ENCODE measurements at places on chromosomes 2 and 18. TPM values are rescaled to one million over a fixed set of nuclear protein-coding genes. Genes with fewer than 3 reads are reported as not detected.

DNA sequence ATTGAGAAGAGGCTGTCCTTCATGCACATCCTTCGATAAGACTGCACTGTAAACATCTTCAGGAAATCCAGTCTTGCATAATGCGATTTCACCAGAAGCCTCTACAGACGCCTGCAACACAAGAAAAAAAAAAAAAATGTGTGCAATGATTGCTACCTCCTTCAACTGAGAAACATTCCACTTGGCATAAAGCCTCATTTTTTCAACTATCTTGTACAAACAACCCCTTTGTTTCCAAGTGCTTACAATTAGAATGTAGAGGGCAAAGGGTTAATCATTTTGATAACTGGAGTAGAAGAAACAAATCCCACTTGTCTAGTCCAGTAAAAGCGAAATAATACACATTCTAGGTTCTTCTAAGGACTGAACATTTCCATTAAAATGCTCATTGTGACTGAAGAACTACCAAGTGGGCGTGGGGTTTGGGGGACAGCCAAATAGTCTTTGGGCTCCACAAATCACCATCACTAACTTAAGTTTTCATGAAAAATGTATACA, 29.2 kb downstream of the CDH2 start:
- DNase-seq = no peak

GRCh38 chr2:42788882-42789281, 3.5 kb downstream of the HAAO start:
- DNase-seq = no peak

- DNase-seq = no peak
These were observed 88.5 kb upstream of the COL5A2 start for GRCh38 chr2:189267925-189268579.

DNA sequence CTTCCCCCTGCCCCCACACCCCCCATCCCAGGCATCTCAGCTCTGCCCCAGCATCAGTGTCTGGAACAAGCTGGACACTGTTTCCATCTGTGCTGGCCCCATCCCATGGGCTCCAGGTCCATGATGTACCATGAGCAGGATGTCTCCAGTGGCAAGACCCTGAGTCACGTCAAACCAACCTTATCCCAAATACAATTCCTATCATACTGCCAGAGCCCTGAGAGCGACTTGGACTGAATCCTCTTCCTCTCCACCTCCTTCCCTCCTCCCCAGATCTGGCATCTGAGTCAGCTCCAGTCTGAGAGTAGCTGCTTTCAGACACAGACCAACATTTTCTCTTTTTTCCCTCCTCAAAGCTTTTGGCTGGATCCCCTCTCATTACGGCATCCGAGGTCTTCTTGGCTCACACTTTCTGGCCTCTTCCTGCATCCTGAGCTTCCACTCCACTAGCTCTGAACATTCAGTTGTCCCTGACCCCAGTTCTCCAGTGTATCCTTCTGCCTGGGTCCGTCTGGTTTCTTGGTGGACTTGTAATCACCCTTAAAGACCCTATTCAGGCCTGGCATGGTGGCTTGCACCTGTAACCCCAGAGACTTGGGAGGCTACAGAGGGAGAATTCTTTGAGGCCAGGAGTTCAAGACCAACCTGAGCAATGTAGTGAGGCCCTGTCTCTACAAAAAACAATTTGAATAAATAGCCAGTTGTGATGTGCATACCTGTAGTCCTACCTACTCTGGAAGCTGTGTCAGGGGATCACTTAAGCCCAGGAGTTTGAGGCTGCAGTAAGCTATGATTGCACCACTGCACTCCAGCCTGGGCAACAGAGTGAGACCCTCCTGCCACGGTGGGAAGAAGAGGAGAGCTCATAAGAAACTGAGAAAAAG, 68.3 kb downstream of the ACKR3 start:
- peak; percentile 75 for DNase-seq

DNA sequence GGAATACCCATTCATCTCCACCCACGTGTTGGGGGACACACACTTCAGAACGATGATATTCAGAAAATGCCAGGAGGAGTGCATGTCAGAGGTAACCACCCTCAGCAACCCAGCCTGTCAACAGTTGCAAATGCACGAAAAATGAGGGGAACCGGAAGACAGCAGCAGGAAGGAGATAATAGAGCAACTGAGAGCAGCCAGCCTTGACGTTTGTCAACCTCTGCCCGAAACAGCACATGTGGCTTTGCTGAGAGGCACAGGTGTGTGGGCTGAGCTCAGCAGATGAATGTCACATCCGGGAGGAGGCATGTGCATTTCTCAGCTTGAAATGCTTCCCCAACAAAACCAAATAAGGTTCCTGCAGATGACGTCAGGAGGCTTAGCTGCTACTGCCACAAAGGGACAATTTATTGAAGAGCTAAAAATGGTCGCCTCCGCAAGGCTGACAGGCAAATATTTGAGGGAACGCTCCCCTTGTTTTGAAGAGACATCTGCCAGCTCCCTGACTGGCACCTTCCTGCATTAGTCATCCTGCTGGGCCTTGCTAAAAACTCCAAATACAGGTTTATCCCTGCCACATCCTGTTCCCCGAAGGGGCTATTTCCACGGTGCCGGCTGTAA, 419.0 kb downstream of the NBAS start:
- no peak for DNase-seq

- DNase-seq = no peak
These were observed 208.1 kb downstream of the IKZF2 start for GRCh38 chr2:212943351-212943750.

- no peak for DNase-seq
These were observed 32.4 kb downstream of the NDUFAF7 start for GRCh38 chr2:37263839-37264238.

GRCh38 chr2:99809259-99809900, 319.6 kb upstream of the REV1 start:
- DNase-seq = no peak

GRCh38 chr2:238942726-238943300, 94.9 kb downstream of the TWIST2 start:
- DNase-seq = peak; percentile 39

DNA sequence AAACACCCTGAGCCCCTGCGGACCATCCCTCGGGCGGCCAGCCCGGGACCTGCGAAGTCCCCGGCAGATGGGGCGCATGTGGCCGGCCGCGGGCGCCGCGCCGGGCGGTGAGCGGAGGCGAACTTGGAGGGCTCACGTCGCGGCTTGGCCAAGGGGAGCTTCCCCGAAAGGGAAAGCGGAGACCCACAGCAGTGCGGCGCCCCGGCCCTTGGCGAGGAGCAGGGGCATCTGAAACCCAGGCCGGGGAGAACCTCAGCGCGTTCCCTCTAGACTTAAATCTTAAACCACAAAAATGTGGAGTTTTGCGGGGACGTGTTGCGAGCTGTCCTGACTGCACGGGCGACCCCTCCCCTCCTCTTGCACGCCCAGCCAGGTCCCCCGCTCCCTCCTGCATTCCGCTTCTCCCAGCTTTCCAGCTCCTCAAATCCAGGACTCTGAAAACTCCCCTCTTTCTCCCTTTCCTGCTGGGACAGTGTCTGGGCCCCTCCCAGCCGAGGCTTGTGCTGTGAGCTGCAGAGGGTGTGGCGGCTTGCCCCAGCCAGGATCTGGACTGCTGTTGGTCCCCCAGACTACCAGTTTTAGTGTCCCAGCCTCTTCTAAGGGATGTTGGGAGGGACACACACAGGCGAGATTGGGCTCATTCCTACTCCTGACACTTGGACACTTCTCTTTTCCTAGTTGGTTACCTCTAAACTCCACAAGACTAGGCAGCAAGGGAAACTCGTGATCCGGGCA, 1.3 kb downstream of the FMNL2 start:
- no peak for DNase-seq

DNA sequence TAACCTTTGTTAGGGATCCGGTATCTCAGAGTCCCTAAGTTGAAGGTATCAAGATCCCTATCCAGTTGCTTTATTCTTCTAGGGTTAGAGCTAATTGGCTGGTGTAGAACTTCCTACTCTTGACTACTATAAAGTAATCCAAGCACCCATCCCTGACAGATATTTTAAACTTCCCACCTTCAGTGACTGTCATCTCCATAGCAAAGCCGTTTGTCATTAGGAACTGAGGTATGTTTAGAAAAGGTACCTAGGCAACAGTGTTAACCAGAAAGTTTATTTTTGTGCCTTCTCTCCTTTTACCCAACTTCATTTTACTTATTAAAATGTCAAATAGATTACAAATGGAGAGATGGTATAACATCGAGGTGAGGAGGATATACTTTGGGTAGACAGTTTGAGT, 4.5 kb downstream of the FAM117B start:
- no peak for DNase-seq

DNA sequence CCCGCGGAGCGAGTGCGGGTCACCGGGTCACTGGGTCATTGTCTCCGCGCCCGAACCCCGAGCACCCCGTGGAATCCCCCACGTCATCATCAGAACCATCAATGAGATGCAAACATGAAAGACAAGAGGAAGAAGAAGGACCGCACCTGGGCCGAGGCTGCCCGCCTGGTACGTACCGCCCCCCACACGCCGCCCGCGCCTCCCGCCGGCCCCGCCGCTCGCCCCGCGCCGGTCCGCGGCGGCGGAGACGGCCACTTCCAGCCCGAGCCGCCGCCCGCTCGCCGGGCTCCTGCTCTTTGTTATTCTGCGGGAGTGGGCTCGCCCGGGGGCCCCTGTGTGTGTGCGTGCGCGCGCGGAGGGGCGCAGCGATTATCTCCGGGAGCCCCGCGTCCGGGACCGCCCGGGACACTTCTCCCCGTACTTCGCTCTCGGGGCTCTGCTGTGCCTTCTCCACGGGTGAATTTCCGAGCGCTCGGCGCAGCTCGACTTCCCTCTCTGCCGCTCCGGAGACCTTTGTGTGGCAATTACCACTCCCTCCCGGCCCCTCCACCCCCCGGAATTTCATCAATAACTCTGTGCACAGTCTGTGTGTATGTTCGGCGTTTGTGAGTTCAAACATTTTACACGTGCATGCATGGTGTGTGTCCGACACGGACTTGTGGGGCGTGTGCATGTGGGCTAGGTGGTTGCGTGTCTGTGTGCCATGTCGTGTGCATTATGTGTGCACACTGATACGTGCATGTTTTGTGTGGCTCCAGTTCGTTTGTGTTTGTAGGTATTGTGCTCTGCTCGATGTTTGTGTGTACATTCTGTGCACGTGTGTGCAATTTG, 714 bp downstream of the ASXL3 start:
- no peak for DNase-seq

DNA sequence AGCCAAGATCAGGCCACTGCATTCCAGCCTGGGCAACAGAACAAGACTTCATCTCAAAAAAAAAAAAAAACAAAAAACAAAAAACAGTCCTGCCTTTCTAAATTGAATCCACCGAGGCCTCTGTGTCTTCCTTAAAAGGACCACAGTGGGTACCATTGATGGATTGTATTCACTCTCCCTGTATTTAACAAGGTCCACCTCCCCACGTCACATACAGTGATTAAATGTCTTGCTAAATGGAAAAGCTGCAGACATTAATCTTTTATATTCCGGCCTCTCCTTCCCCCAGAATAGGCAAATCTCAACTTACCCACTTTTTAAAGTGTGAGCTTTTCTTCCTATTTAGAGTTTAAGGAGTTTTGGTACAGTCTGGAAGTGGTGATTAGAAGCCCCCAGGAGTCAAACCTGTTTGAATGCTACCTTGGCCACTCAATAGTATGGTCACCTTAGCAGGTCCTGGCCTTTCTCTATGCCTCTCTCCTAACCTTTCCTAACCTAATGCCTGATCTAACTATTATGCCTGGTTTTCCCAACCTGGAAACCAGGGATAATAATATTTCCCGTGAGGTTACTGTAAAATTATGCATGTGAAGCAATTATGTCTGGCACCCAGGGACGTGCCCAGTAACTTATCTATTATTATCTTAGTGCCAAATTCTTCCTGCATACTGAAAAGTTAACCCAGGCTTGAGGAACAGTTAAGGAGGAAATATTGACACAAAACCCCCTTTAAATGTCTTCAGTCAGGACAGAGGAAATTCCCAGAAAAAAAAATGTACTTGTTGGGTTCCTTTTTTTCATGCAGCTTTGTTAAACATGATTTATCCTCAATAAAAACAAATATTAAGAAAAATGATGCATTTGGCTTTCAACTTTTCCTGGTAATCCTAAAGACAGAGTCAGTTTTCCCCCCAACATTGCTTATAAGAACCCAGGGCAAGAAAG, 3.1 kb downstream of the NFE2L2 start:
- DNase-seq = no peak

DNA sequence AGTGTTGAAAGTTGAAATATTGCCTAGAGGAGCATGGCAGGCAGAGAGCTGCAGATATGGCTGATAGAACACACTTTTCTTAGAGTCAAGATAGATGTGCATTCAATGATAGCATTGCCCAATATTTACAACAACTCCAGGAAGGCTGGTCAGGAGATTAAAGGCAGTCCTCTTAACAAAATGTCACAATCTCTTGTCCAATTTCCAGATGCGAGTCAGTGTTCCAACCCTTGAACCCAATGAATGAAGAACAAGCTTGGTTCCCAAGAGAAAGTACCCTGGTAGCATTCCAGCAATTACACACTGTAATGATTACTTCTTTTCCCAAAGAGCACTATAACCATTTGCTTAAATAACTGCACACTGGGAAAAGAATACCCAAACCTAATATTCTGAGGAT, 839.4 kb upstream of the VRK2 start:
- DNase-seq = no peak

- DNase-seq = no peak
These were observed 3.9 kb downstream of the BOD1L2 start for GRCh38 chr18:57150828-57151227.

DNA sequence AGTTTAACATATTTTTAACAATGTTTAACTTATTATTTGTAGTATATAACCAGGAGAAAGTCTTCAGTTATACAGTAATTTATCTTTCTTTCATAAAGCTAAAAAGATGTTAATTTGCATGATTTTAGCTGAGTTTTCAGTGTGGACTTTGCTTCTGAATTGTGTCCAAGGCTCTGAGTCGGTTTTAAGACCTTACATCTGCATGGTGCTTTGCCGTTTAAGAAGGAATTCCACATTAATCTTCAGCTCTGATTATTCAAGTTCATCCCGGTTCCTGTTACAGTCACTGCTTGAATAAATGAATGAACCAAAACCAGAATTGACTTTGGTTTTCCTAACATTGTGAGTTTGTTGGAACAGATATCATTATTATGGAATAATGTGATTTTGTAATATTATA, 419.7 kb upstream of the RGPD4 start:
- no peak for DNase-seq

GRCh38 chr18:79945118-79946042, 6.1 kb downstream of the SLC66A2 start:
- DNase-seq = peak; percentile 84

DNA sequence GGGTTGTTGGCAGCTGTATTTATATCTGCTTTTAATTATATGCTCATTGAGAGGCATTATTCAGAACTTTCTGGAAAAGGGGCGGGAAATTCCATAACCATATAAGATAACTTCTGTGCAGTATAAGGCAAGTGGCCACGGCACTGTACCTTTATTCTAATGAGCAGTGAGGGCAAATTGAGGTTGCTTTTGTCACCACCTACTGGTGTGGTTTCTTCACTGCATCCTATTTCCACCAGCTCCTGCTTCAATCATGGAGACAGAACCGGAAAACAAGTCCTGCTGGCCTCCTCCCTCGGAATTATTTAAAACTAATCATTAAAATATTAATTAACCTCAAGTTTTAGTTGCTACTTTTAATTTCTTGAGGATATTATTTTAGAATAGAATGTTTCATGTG, 759.4 kb downstream of the CBLN2 start:
- DNase-seq = no peak

- no peak for DNase-seq
These were observed 114.6 kb downstream of the ACVR1 start for GRCh38 chr2:157761520-157761919.

Gene GCG
- total RNA-seq = not detected

Gene UNC80
- not detected for total RNA-seq

Gene HOXD4
- total RNA-seq = 4.1 TPM

Gene FER1L5
- 0.06 TPM for total RNA-seq

Gene ANO7
- total RNA-seq = 1.7 TPM

Gene POTEC
- not detected for total RNA-seq

Gene RAD51AP2
- total RNA-seq = not detected
